HT1080 (cell line): ENCODE measurements at places on chromosomes 2 and 18.

DNA sequence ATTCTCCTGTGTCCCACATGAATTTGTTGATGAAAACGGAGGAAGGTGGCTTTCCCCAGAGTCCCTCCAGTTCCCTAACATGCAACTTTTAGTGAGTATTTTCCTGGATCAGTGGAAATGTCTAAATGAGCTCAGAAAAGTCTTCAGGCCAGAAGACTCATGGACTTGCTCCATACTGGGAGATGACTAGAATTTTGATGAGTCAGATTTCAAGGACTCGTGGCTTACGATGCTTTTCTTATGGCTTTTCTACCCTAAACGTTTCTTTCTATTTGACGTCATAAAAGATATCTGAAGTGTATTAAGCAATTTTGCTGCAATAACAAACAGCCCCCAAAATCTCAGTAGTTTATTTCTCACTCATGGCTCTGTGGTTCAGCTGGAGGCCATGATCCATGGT, 397.6 kb downstream of the FBXO15 start:
- no peak for DNase-seq

GRCh38 chr18:70333316-70333715, 44.5 kb downstream of the SOCS6 start:
- no peak for DNase-seq

DNA sequence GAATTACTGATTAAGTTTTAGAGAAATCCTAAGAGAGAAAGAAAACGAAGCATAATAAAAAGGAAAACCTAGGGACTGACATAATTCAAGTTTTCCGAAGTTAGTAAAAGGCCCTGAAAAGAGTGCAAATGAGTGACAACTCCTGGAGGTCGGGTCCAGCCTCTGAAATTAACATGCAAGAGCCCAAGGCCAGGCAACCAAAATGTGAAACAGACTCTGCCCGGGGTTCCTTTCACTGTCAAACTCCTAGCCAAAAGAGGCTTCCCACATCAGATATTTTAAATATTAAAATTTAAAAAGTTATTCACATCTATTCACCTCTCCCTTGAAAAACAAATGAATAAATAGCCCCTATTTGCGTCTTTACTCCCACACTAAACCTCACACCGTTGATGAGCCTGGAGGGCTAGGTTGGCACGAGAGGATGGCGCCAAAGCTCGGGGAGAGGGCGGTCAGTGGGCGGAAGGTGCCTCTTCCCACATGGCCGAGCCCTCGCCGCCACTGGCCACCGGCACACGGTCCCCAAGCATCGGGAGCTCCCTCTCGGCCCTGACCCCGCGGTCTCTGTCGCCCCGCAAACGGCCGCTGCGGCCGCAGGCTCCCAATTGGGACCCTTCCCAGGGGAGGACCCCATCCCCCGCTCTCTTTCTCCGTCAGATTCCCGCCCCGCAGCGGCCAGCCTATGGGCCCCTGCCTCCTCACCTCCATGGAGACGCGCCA, 630 bp downstream of the PPM1G start:
- DNase-seq, result no peak

- no peak for DNase-seq
These were observed 266.2 kb upstream of the REV1 start for GRCh38 chr2:99756059-99756458.

DNA sequence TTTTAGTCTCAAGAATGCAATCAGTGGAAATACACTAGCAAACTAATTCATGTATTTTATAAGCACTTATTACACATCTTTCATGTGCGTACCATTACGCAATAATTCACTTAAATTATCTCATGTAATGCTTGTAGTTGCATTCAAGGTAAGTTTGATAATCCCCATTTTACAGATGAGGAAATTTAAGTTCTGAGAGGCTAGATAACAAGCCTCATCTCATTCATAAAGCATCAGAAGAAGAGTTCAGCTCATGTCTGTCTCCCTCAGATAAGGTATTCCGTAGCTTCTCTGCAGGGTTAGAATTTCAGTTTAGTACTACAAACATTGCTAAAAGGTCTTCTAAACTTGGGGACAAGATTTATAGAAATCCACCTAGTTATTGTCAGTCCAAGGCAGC, 47.8 kb downstream of the HNMT start:
- no peak for DNase-seq

DNA sequence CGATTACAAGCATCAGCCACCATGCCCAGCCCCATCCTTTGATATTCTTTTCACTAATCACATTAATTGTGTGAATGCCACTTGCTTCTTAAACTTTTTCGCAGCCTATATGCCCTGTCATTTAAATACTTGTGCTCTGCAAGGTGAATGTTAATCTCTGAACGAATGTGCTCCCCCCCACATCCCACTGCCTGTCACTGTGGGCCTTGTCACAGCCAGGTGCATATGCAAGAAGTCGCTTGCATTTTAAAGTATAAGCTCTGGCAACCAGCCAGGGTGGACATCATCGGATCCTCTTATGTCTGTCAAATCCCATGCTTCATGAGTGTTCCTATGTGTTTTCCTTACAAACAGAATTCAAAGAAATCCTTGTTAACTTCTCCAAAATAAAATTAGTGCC, 304.4 kb downstream of the GALR1 start:
- no peak for DNase-seq

- DNase-seq, result no peak
These were observed 172.8 kb upstream of the SPRED2 start for GRCh38 chr2:65605058-65605742.

DNA sequence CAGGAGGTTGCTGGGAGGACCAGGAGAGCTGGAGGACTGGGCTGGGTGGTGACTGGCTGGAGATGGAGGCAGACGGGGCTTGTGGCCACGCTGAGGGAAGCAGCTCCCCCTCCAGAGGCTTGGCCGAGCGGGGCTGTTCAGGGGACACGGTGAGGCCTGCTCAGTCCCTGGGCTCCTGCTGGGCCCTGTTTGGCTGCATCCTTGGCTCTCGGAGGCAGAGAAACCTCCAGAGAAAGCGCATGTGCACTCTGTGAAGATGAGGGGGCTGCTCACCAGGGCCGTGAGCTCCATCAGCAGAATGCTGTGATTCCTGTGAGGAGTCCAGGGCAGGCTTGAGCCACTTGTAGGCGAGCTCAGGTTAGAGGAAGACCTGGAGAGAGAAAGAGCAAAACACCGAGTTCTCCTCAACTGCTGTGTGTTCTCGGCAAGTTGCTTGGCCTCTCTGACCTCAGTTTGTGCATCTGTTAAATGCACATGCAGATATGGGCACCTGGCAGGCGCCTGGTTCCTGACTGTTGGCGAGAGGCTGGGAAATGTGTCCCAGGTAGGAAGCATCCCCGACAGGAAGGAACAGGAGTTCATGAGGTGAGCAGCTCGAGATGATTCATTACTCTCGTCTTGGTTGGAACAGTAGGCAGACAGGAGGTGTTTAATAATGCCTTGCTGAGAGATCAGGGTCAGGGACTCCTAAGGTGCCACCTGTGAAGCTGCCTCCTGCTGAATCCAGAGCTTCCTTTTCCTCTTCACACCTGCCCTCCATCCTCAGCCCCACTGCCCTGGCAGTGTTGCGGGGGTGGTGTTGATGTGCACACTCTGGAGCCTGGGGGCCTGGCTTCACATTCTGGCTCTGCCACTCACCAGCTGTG, 941 bp downstream of the ZAP70 start:
- DNase-seq, result no peak

GRCh38 chr2:85886590-85886989, 2.2 kb downstream of the ST3GAL5 start:
- peak; percentile 85 for DNase-seq

- no peak for DNase-seq
These were observed 176.9 kb downstream of the PIK3C3 start for GRCh38 chr18:42131930-42132244.

DNA sequence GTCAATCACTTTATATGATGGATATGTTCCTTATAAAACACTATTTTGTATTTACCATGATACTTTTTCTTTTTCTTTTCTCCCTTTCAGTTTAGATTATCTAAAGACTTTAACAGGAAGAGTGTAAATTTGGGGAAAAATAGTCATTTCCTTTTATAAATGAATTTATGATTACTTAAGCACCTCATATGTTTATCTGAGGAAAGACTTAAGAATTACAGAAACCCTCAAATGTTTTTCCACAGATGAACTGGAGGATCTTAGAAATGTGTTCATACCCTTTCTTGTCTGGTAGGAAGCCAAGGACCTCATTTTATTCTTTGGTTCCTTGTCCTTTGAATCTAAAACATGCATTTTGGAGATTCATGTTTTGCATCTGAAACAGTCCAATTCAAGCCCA, 36.7 kb downstream of the MAPRE2 start:
- DNase-seq, result no peak

DNA sequence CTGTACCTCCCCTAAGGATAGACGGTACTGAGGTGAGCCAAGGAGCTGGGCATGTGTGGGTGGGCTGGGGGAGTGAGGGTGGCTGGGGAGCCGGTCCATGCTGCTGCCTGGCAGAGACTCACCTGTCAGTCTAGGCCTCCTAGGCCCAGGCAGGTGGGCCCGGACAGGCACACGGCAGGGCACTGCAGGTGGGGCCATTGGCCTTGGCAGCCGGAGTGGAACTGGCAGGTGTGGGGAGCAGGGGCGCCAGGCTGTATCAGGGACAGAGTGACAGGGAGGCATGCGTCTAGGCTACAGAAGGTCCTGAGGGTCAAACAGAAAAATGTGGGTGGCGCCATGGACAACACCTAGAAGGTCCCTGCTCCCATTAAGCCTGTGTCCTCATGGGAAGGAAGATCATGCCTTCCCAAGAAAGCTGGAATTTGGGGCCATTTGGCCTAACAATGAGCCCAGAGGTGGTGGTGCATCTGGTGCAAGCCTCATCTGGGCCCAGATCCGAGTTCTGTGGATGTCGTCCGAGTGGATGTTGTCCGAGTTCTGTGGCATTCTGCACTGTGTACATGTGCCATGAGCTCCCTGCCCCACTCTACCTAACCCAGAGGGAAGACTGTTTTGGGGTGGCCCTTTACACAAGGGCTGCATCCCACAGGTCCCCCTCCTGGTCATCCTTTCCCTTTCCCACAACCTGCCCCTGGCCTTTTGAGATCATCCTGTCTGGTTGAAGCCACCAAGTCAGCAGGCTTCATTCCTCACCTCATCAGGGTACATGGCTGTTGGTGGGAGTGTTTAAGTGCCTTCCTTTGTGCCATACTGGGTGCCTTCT, 249.7 kb downstream of the GLI2 start:
- DNase-seq, result no peak

- DNase-seq, result no peak
These were observed 12.8 kb upstream of the PIK3C3 start for GRCh38 chr18:41942254-41942653.

- DNase-seq, result no peak
These were observed 21.9 kb downstream of the DHRS9 start for GRCh38 chr2:169091256-169091655.

DNA sequence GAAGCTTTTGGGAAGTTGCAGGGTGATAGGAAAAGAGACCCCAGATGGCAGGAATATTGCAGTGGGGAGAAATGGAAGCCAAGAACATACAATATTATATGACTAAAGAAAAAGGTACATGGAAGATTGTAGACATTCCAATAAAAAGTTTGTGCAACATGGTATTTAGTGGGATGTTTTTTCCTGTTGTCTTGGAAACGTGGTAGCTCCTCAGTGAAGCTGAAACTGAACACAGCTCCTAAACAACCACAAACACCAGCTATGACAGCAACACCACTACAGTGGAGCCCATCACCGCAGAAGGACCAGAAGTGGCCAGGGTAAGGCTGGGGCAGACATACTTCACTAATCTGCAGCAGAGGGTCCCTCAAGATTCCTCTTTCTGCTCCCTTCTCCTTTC, 246.8 kb downstream of the CDH20 start:
- no peak for DNase-seq

DNA sequence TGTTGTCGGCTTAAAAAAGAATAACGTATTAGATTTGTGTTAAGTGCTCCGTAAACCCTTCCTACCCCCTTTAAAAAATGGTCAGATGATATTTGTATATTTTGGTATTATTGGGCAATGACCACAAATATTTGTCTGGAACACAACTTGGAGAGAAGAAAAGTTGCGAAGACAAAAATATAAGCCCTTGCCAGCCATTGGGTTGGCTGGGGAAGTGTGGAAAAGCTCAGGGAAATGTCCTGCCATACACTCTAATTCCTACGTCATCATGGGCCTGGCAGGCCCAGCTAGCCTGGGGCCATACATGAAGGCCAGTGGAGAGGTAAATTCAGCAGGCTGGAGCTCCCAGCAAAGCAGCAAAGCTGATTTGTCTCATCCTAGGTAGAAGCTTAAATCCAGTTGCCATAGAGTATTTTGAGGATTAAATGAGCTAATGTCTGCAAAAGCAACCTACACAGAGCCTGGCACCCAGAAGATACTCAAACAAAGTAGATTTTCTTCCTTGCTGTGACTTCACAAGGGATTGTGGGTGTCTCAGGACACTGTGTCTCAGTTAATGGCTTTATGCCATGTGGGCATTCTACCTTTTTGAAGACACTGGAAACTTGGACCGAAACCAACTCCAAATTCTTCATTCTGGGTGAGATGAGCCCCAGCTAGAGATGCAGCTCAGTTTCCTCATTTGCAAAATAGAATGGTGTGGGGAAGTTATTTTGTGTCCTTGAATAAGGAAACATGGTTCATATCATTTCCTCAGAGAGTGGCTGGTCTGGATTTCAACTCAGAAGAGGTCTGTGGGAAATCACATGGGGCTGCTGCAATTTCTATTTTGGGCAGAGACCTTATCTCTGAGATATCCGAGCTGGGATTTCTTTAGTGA, 87.9 kb upstream of the MAP4K3 start:
- no peak for DNase-seq

GRCh38 chr2:10329880-10330699, 27.4 kb downstream of the HPCAL1 start:
- peak; percentile 61 for DNase-seq

- no peak for DNase-seq
These were observed 251.6 kb downstream of the TNS1 start for GRCh38 chr2:217751192-217751591.

DNA sequence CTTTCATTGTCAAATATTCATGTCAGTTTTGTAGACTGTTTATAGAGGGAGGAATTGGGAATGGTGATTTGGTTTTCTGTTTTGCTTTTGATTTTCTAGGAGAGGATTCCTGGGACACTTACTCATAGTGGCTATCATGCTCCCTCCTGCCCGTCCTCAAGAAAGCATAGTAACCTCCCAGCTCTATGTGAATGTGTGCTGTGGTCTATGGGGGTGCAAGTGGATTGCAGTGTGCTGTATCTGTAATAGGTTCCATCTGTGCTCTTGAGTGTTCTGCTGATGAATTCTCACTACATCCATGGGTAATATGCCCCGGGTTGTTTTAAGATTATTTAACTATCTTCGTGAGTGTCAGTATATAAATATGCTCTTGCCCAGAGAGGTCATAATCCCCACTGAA, 811.3 kb downstream of the CNTNAP5 start:
- peak; percentile 47 for DNase-seq

DNA sequence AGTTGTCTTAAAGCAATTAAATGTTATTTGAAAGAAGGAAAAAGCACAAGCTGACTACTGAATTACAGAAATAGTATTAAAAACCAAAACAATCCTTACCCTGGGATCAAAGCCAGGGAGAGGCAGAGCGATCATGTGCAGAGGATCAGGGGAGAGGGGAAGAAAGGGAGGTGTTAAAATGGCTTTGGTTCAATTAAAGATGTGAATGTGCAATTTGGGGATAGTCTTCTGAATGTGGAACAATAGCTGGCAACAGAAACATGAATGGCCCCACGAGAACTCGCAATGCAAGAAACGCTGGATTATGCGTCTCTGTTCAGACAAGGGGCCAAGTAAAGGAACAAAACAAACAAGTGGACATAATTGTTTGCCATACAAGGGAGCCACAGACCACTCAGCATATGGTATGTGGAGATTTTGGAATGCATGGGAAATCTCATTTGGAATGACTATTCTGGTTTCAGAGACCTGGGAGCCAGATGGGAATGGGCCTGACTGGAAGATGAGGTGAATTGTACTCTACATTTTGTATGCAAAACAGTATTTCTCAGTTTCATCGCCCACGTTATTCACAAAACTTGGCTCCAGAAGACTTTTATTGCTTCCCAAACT, 155.4 kb downstream of the SLC4A3 start:
- no peak for DNase-seq
